ENCODE measurements at places on chromosomes 1 and 21. TPM values are rescaled to one million over a fixed set of nuclear protein-coding genes. Genes with fewer than 3 reads are reported as not detected.

GRCh38 chr1:181317261-181317930 is 165.9 kb upstream of the CACNA1E start:
- DNase-seq = no peak
- H3K27ac ChIP-seq = no peak overlapping the region
- H3K4me1 ChIP-seq = no peaks in the 10 kb centered on the region
- H3K27me3 ChIP-seq = peaks cover 32% of the 10 kb centered on the region

DNA sequence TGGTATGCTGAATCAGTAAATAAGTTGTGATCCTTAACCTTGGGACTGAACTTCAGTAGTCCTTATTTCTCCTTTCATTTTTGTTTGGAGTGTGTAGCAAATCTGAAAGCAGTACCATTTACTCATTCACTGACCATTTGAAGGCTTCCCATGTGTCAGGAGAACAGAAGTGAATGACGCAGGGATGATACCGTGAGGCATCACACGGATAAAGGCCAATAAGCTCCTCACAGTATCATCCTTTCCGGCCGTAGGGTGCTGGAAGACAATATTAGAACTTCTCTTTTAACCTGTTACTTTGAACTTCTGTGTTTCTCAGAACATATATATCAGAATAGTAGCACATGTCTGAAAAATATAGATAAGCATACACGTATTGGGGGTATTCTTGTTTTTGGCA is 21.3 kb downstream of the BACH1 start:
- H3K27ac ChIP-seq = no peak overlapping the region
- DNase-seq = no peak
- peaks cover 9% of the 10 kb centered on the region for H3K36me3 ChIP-seq

DNA sequence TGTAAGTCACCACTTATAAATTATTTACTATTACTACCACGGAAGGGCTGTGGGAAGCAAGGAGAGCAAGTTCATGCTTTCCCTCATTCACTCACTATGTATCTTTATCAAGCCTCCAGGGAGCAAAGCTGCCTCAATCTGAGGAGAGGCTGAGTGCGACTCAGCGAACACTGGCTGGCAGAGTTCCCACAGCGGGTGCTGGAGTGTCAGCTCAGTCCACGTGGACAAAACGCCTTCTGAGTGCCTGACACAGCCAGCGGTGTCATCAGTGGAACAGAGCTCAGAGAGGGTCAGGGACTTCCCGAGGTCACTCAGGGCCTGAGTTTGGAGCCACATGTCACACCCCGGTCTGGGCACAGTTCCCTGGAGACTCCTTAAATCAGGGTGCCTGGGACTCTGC is 16.9 kb downstream of the MATN1 start:
- no peak overlapping the region for H3K4me3 ChIP-seq
- no peak overlapping the region for H3K27ac ChIP-seq
- no peaks in the 10 kb centered on the region for H3K4me1 ChIP-seq
- H3K36me3 ChIP-seq = no peaks in the 10 kb centered on the region
- DNase-seq = peak; percentile 30

DNA sequence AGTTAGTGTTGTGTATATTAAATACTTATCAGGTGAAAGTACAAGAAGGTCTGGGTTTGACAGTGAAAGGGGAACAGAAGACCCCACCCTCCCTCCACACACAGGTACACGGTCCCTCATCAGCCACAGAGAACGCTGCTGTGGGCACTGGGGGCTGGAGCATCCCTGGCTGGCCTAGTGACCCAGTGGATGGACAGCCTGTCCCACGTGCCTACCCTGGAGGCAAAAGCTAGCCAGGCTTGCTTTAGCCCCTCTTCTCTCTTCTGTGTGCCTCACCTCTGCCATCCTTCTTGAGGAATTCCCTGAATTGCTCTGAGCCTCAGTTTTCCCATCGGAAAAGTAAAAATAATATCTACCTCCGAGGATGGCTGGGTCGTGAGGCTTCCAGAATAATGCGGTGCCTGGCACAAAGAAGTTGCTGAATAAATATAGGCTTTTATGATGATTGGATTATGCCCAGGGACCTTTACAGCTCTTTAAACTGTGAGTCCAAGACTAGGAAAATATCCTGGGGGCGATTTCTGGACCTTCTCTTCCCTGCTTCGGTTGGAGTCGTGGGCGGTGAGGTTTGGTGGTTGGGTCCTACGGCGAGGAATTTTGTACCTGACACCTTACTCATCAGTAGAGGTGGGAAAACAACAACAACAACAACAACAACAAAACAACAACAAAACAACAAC is 918 bp downstream of the IFNLR1 start:
- DNase-seq = no peak
- no peaks in the 10 kb centered on the region for H3K36me3 ChIP-seq
- no peak overlapping the region for H3K4me3 ChIP-seq
- no peak overlapping the region for H3K27ac ChIP-seq
- H3K27me3 ChIP-seq = peaks cover 23% of the 10 kb centered on the region
- no peaks in the 10 kb centered on the region for H3K4me1 ChIP-seq

DNA sequence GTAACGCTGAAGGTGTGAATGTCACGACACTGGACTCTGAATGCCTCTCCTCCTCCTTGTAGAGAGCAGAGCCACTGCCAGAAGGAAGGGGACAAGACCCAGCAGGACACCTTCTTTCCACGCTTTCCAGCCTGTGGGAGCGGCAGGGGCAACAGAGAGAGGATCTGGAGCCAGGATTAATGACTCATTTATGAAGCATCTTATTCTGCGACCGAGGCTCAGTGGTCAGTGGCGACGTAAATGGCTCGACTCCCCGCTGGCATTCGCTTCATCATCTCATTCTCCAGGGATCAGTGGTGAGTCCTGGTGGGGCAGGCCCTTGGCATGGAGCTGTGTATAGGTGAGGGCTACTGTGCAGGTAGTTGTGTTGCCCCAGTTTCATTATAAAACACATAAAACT is 4.6 kb downstream of the SLC37A1 start:
- no peaks in the 10 kb centered on the region for H3K4me1 ChIP-seq
- H3K27me3 ChIP-seq = no peaks in the 10 kb centered on the region
- no peak overlapping the region for H3K27ac ChIP-seq

DNA sequence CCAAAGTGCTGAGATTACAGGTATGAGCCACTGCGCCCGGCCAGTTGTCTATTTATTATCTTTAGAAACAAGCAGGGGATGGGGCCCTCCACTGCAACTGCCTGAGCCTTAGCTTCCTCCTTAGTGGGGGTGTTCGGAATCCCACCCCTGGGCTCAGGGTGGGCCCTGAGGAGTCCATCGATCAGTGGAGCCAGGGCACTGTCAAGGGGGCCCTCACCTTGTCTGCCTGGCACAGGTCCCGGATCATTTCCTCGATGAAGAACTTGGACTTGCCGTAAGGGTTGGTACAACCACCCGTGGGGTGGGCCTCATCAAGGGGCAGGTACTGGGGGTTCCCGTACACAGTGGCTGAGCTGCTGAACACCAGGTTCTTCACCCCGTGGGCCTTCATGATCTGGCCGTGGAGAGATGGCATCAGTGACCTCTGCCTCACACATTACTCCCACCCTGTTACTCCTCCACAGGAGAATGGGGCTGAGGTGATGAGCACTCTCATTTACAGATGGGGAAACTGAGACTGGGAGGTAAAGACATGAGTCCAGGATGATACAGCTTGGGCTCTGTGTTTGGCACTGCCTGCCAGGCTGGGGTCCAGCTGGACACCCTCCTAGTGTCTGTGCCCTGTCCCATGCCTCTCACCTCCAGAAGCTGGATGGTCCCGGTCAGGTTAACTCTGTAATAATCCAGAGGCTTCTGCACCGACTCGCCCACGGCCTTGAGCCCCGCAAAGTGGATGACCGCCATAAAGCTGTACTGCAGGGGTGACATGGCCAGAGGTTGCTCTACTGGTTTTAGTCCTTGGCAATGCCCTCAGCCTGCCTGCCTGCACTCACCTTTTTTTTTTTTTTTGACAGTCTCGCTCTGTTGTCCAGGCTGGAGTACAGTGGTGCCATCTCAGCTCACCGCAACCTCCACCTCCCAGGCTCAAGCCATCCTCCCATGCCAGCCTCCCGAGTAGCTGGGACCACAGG is 2.8 kb downstream of the GALE start:
- no peak overlapping the region for H3K27ac ChIP-seq
- no peak for DNase-seq
- no peak overlapping the region for H3K4me3 ChIP-seq
- peaks cover 8% of the 10 kb centered on the region for H3K4me1 ChIP-seq
- H3K36me3 ChIP-seq = peaks cover 14% of the 10 kb centered on the region

DNA sequence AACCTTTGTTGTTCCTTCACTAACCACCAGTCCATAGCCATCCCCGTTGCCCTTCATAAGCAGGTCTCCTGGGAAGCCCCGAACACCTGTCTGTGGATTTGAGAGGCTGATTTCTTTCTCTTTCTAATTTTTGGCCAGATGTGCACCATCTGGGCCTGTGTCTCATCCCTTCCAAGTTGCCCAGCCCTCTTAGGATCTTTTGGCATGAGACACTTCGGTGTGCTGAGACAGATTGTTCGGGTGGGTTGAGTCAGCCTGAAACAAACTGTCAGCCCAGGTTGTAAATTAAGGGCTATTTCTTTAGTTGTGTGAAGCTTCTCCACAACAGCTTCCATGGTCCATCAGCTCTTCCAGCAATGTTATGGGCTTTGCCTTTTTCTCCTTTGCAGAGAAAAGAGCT is 1.4 kb upstream of the DNAJC11 start:
- H3K27ac ChIP-seq = no peak overlapping the region
- H3K36me3 ChIP-seq = no peaks in the 10 kb centered on the region
- no peaks in the 10 kb centered on the region for H3K4me1 ChIP-seq

- H3K27me3 ChIP-seq = peaks cover 13% of the 10 kb centered on the region
- H3K36me3 ChIP-seq = no peaks in the 10 kb centered on the region
- no peak overlapping the region for H3K27ac ChIP-seq
- H3K4me1 ChIP-seq = no peaks in the 10 kb centered on the region
- no peak for DNase-seq
Measured at GRCh38 chr1:143699115-143699514, 272.7 kb downstream of the FAM72C start.

Gene CLCA2
- total RNA-seq = 3.5 TPM
